Inflammatory macrophage treated with lipopolysaccharide for 4 hours (primary cell): ENCODE measurements at places on chromosomes 12 and 14.

DNA sequence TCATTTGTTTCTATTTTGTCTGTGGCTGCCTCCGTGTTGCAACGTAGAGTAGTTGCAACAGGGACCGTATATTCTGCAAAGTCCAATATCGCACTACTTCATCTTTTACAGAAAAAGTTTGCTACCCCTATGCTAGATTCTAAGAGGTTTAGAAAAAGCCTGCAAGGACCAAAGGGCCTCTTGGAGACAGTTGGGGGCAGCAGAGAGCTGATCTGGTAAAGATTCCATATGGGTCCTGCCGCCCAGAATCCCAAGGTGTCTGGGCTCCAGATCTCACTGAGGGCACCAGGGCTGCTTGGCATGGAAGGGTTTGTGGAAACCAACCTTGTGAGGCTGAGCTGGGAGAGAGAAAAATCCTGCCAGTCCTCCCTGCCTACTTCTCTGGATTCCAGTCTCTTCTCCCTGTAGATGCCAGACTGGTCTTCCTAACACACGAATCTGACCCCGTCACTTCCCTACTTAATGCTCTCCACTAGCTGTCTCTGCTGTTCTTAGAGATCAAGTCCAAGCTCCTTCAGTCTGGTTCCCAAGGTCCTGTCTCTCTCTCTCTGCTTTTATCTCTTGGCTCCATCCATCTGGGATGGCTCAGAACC, 74.6 kb downstream of the GLRX5 start:
- DNase-seq = peak; percentile 9

GRCh38 chr14:100045642-100046344, 19.4 kb upstream of the EVL start:
- no peak for DNase-seq

DNA sequence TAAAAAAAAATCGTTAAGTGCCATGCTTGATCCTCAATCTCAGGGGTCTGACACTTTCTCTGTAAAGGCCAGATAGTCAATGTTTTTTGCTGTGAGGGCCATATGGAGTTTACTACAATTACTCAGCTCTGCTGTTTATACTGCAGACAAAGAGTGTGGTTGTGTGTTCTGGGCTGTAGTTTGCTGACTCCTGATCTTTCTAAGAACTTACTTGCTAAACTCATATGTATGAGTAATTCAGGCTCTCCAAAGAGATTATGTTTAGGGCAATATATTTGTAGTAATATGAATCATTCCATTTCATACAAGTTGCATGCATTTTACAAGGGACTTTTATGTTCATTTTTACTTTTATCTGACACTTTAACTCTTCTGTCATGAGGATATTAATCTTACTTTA, 188.2 kb downstream of the TMTC2 start:
- DNase-seq = peak; percentile 36

DNA sequence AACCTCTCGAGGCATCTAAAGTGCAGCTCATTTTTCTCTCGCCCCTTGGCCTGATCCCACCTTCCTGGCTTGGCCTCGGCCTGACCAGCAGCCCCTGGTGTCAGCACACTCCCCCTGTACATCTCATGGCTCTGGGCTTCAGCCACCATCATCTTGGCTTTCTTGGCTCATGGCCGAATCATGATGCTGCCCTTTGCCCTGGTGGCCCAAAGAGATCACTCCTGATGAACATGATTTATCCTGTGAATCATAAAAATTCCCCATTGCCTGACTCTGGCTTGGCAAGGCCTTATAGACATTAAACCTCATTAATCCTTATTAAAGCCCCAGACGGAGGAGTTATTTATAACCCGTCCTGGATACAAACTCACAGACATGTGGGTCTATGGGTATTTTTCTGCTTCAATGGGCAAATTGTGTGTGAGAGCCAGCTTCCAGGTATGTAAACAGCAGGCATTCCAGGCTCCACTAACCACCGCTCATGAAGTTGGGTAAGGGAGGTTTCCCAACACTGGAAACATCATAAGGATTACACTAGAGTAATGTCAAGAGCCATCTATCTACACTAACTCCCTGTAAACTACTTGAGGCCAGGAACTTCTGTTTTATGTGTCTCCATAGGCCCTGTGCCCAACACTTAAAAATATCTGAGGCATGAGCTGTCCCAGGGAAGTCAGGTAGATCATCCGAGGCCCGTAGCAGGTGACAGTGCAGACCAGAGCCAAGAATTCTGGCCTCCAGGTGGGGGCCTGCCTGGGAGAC, 171.2 kb downstream of the TTC8 start:
- peak; percentile 4 for DNase-seq

- peak; percentile 68 for DNase-seq
Observed at GRCh38 chr12:166425-167075, 47.4 kb downstream of the SLC6A12 start.

DNA sequence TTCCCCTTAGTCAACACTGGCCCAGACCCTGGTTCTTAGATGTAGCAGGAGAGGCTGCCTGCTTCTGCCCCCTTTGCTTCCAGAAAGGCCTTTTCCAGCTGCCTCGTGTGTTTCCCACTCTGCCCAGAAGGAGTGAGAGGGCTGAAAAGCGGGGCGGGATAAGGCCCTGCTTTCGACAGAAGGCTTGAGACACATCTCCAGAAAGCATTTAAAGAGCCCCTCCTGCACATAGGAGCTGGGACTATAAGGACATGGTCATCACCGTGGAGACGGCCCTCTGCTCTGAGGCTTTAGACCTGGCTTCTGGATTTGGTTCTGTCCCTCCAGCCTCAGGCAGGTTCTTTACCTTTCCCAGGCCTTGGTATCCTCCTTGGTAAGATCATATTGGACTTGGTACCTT, 11.9 kb downstream of the CALM1 start:
- no peak for DNase-seq
